ENCODE measurements at places on chromosomes 4 and X.

- no peak for DNase-seq
Measured at GRCh38 chr4:174358410-174358809, 74.7 kb downstream of the CEP44 start.

DNA sequence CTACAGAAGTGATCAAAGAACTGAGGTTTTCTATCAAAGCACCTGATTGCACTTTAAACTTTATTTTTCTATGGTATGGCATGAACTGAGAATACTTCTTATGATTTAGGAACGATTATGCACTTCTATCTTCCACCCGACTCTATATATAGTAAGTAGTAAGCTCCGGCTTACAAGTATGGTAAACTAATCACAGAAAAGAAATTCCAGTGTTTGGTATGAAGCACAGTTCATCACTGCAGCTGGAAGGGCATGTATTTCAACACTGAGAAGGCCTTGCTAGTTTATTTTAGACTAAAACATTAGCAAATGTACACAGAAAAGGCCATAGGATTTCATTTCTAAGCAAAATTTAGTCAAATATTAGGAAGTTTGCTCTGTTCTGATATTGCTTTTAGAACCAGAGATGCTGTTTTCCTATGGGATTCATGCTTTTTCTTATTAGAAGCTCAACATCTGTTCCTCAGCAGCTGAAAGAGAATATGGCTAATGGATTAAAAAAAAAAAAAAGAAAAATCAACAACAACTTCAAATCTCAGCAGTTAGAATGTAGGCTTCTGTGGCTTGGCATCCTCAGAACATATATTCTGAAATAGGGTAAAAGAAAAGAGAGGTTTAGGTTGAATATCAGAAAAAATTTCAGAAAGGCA, 273.5 kb downstream of the C4orf33 start:
- no peak for DNase-seq

- no peak for DNase-seq
Measured at GRCh38 chr4:26431461-26432180, 58.7 kb downstream of the CCKAR start.

DNA sequence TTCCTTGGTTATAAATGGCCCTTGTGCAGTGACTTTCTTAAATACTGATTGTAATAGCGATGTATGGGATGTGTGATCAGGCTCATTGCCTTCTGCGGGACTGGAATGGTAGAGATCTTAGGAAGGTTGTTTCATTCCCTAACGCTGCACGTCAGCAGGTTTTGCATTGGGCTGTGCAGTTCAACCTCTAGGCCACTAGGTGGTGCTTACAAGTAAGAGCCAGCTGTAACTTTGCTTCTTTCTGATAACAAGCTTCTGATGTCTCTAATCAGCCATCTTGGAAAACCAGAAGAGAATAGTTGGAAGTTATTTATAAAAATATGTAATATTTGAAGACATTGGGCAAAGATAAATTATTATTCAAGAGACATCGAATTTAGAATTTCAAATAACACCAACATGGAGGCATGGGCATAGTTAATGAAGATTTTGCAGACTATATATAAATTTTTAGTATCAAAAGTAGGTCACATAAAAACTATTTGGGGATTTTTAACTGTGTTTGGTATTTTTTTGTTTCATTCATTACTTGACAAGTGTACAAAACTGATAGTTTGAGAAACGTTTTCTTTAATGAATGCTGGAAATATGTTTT, 339.7 kb upstream of the PCDH7 start:
- no peak for DNase-seq

- no peak for DNase-seq
Measured at GRCh38 chr4:97720869-97721432, 422.3 kb downstream of the STPG2 start.

DNA sequence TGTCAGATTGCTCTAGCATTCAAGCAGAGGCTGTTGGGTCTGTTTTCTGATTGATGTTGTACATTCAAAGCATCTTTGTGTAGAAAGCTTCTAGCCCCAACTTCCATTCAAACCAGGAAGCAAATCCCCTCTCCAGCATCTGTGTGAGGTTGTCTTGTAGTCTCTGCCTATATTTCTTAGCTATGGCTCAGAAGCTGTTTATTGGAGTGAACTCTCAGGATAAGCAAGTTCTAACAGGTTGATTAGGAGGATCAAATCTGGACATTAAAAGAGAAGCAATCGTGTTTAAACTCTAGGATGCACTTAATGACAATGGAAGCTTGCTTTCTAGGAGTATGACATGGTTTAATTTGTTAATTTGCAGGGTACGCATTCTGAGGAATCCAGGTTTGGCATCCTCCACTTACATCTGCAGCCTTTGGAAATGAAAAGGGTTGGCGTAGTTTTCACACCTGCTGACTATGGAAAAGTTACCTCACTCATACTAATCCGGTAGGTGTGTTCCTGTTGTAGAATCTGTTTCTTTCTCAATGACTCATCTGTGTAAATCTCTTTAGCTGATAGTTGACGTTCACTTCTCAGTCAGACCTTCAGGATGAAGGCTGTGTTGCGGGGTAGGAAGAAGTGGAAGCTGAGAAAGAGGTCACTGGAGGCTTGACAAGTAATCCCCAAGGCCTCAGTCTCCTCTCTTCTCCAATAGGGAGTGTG, 88.0 kb upstream of the TLR2 start:
- DNase-seq: no peak

All from stimulated activated naive CD4-positive, alpha-beta T cell treated with Interleukin-2 at 50 U/mL for 16 hours (primary cell).